ENCODE measurements at places on chromosomes 5 and 9. TPM values are rescaled to one million over a fixed set of nuclear protein-coding genes. Genes with fewer than 3 reads are reported as not detected.

The CCNJL gene
- total RNA-seq: not detected

The PCDHAC1 gene
- not detected for total RNA-seq

The CAPSL gene
- total RNA-seq: not detected

The TERT gene
- total RNA-seq: not detected

The GFPT2 gene
- 147 TPM for total RNA-seq

The ZNF462 gene
- 18.0 TPM for total RNA-seq

The STOML2 gene
- 210 TPM for total RNA-seq

The PCDHB3 gene
- 0.20 TPM for total RNA-seq

The LCN6 gene
- total RNA-seq: not detected

The CMYA5 gene
- 0.59 TPM for total RNA-seq

The ABO gene
- total RNA-seq: not detected

The SHB gene
- total RNA-seq: 17.8 TPM

The HAUS6 gene
- 18.0 TPM for total RNA-seq

The CCDC152 gene
- total RNA-seq: 3.3 TPM

The FST gene
- 91.1 TPM for total RNA-seq

The SLC36A2 gene
- not detected for total RNA-seq

The UNC5A gene
- under 0.01 TPM for total RNA-seq

The GABRP gene
- under 0.01 TPM for total RNA-seq

The FRMPD1 gene
- total RNA-seq: under 0.01 TPM

The LHX6 gene
- total RNA-seq: not detected

The URM1 gene
- total RNA-seq: 28.2 TPM

All from subcutaneous preadipocyte (primary cell).